ENCODE measurements at places on chromosomes 5 and 9.

- no peak for DNase-seq
Observed at GRCh38 chr5:161288071-161288470, 258.5 kb downstream of the GABRB2 start.

- DNase-seq: no peak
Observed at GRCh38 chr5:172447646-172448365, 6.5 kb downstream of the SH3PXD2B start.

DNA sequence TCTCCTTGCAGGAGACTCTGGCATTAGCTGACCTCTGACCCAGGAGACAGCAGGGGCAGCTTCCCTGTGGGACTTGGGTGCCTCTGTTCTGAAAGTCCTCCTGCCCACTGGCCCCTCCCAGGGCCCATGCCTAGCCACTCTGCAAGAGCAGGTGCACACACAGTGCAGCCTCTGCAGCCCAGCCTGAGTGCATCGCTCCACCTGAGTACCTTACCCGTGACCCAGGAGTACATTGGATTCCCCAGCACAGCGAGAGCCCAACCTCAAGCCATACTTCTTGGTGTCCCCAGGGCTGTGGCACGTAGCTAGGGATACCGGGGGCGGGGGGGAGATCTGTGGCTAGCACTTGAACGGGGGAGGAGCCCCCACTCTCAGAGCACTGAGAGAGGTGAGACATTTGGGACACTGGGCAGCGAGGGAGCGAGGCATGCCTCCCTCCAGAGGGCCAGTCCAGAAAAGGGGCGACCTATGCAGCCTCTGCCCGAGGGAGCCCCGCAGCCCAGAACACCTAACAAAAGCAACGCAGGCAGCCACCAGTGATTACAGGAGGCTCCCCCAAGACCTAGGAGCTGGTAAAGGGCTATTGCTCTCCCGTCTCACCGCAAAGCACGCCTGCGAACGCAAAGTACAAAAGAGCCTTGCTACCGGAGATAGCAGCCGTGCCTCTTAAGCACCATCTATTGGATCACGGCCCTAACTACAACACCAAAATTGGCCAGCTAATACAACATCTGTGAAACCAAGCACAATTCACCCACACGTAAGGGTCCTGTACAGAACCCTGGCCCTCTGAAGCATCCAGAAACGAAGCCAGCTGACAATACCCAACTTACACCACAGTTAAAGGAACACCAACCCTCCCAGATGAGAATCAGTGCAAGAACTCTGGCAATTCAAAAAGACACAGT is 826 bp upstream of the PRDM9 start:
- no peak for DNase-seq

GRCh38 chr9:85223506-85224125 is 518.1 kb downstream of the AGTPBP1 start:
- DNase-seq: no peak

- no peak for DNase-seq
Observed at GRCh38 chr5:73298772-73299630, 126.0 kb downstream of the TMEM174 start.

DNA sequence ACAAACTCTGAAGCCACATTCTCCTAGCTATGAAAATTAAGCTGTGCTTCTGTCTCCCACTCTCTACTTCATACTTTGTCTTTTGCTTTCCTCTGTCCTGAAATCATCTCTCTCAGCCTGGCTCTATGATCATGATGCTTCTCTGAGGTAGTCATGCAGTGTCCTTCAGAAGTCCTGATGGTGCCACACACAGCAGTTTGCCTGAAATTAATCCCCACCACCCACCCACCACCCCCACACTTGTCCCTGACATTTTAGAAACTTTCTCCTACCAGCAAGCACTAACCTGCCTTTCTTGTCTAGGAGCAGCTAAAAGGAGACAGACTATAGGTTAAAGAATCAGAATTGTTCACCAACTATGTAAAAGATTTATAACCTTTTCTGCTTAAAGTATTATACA is 282.2 kb upstream of the FAM174A start:
- DNase-seq: no peak

GRCh38 chr5:147057051-147057450 is 177.8 kb upstream of the STK32A start:
- no peak for DNase-seq

GRCh38 chr5:158284242-158284641 is 425.3 kb upstream of the CLINT1 start:
- DNase-seq: no peak

- no peak for DNase-seq
Observed at GRCh38 chr5:177458912-177459350, 12.3 kb downstream of the PRR7 start.

DNA sequence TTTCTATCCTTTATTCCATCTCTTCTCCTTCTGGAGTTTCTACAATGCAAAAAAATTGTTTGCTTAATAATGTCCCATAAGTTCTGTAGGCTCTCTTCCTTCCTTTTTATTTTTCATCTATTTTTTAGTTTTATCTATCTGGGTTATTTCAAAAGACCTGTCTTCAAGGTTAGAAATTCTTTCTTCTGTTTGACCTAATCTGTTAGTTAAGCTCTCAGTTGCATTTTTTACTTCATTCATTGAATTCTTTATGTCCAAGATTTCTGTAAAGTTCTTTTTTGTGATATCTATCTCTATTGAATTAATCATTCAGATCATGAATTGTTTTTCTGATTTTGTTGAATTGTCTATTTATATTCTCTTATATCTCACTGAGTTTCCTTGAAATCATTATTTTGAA is 145.9 kb upstream of the TLE4 start:
- no peak for DNase-seq

GRCh38 chr5:116340799-116341198 is 233.8 kb downstream of the SEMA6A start:
- no peak for DNase-seq

DNA sequence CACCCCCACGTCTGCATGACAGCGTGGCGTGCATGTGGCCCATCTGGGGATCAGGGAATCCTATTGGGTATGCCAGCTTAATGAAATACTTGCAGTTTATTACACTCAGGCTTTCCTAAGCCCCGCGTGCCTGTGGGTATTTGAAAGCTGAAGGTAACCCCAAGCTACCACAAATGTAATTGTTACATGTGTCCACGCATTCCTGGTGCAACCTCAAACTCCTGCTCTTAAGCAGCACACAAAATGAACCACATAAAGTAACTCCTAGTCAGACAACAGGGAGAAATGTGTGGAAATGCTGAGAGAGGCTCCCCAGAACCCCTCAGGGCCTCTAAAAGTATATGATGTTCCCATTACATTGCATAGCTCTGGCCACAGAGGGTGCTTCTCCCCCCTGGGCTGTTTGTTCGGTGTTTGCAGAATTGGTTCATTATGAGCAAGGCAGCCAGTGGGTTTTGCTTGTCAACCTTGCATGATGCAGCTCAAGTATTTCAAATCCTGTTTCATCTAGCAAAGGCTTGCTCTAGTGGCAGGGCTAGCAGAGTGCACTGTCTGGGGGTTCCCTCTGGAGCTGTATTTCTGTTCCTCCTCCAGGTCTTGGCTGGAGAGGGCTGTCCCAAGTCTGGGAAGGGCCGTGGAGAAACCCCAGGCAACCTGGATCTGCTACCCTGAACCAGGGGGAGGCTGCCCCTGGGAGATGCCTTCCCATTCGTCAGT is 1.8 kb upstream of the DCANP1 start:
- no peak for DNase-seq

DNA sequence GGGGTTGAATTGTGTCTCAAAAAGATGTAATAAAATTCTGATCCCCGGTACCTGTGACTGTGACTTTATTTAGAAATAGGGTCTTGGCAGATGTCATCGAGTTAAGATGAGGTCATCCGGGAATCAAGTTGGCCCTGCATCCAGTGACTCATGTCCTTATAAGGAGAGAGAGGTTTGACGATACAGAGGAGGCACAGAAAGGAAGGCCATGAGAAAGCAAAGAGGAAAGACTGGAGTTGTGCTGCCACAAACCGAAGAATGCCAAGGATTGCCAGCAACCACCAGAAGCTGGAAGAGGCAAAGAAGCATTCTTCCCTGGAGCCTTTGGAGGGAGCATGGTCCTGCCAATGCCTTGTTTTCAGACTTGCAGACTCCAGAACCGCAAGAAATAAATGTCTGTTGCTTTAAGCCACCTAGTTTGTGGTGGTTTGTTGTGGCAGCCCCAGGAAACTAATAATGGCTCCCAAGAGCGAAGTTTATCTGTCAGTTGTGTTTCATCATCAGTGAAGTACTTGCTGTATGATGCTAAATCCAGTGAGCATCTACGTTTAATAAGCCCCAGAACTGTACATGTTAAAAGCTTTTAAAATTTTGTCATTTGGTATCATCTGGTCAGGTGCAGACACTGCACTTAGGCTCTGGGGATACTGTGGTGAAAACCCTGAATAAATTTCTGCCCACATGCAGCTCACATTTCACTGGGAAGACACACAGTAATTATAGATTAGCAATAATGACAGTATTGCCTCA is 114.8 kb downstream of the TLE4 start:
- no peak for DNase-seq

DNA sequence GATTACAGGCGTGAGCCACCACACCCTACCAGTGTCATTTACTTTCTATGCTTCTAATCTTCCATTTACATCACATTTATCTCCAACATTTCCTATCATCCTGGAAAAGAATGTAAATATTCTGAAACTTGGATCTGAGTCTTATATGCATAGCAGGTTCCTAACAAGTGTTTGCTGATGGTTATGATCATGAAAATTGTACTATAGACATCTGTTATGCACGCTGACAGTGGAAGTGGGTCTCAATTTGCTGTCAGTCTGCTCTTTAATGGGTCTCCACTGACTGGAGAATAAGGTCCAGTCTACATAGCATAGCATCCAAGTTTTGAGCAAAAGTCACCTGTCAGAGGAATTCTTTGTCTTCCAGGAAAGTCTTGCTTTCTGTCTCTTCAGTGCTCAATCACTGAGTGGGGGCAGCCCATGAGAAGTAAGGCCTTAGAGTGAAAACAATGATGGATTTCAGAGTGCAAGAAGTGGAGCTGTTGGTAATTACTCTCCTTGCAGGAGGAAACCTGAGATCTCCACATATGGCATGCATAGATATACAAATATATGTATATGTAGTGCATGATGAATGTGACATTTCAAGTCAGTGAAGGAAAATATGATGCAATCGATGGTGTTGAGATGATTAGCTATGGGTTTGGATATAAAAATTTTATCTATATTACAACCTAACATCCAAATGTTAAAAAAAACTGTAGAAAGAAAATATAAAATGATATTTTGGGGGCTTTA is 29.2 kb upstream of the MSANTD3 start:
- no peak for DNase-seq

DNA sequence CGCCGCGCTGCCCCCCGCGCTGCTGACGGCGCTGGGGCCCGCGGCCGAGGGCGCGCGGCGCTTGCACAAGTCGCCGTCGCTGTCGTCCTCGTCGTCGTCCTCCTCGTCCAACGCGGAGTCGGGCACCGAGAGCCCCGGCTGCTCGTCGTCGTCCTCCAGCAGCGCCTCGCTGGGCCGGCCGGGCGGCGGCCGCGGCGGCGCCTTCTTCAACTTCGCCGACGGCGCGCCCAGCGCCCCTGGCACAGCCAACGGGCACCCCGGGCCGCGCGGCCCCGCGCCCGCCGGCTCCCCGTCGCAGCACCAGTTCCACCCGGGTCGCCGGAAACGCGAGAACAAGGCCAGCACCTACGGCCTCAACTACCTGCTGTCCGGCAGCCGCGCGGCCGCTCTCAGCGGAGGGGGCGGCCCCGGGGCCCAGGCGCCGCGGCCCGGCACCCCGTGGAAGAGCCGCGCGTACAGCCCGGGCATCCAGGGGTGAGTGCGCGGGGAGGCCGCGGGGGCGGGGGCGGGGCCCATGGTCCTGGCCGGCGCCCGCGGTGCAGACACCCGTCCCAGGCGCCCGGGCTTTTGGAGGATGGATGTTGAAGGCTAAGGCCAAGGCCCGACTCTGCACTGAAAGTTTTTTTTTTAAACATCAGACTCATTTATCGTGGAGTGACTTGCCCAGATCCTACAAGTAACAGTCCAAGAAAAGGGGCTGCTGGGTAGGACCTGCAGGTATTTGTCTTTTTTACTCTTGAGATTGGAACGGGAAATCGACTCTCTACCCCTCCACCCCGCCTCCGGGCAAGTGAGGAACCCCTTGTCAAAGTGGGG is 1.2 kb downstream of the TENT4A start:
- DNase-seq: no peak

DNA sequence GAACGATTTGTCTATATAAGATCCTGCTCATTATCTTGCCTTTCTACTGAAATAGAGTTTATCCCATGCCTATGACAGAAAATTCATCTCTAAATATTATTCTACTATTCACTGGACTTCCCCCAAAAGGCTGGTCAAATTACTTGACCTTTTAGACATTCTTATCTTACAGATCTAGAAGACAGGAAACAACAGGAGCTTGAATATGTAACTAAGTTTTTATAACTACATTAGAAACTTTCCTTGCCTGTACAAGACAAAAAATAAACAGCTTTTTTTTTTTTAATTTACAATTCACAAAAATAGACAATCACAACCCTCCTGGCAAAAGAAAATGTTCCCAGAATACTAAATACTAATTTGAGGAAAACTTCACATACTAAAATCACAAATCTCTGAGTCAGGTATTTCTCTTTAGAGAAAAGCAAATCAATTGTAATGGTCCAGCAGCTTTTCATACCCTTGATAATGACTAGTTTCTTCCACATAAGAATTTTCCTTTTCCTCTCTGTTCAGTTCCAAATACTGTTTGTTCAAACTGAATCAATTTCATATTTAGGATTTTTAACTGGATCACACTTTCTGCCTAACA is 68.6 kb downstream of the MLLT3 start:
- DNase-seq: no peak

- no peak for DNase-seq
Observed at GRCh38 chr9:136021872-136022681, 60.9 kb upstream of the UBAC1 start.

- DNase-seq: no peak
Observed at GRCh38 chr5:143131972-143132371, 271.5 kb downstream of the NR3C1 start.

GRCh38 chr5:71782393-71782770 is 63.3 kb downstream of the CARTPT start:
- no peak for DNase-seq

- no peak for DNase-seq
Observed at GRCh38 chr5:149489605-149490037, 61.6 kb downstream of the CSNK1A1 start.

- no peak for DNase-seq
Observed at GRCh38 chr9:131628459-131629225, 83.3 kb downstream of the PRRT1B start.

DNA sequence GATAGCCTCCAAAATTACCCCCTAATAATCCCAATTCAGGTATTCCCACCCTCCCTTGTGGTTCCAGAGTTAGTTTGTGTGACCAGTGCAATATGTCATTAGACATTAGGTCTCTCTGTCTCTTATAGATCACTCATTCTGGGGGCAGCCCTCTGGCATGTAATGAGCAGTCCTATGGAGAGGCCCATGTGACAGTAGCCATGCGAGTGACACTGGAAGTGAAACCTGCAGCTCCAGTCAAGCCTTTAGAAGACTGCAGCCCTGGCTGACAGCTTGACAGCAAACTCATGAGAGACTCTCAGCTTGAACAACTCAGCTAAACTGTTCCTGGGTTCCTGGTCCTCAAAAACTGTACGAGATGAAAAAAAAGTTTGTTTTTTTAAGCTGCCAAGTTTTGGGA is 54.0 kb upstream of the HSPB3 start:
- no peak for DNase-seq

Data from cortex of kidney (tissue), 1 donor.